Activated CD8-positive, alpha-beta memory T cell treated with anti-CD3 and anti-CD28 coated beads, Interleukin-2, amount 50 U/mL, for 48 hours (primary cell): ENCODE measurements at places on chromosomes 11 and 22.

DNA sequence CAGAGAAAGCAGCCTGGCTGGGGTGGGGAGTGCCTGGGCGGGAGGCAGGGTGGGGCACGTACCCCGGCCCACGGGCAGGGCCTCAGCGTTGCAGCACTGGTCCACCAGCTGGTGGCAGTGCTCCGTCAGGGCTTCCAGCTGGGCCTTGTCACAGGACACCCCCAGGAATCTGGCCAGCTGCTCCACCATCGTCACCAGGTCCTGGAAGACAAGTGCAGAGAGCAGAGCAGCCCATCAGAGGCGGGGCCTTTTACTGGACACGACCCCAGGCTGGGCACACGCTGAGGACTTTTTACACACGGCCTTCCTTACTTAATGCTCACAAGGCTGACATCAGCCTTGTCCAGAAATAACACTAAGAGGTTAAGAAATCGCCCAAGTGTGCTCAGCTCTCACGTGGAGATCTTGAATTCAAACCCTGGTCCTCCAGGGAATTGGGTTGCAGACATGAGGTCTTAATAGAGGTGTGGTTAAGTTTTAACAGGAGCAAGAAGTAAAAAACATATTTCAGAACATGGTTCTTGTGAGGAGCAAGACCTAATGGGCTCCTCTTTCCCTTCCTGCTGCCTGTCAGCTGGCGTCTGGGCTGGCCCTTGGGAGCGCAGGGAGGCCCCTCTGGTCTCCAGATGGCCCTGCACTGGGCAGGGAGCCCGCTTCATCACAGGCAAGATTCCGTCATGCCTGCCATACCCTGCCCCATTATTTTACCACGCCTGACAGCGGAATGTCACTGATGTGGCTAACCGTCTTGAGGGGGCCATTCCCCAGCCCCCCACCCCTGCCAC lies 17.1 kb upstream of the EFCAB6 start:
- DNase-seq: no peak

- DNase-seq: no peak
Measured at GRCh38 chr11:83566950-83567349, 280.8 kb upstream of the CCDC90B start.

- no peak for DNase-seq
Measured at GRCh38 chr11:46696212-46696558, 4.2 kb downstream of the ARHGAP1 start.

- DNase-seq: no peak
Measured at GRCh38 chr11:19987331-19987801, 172.9 kb downstream of the DBX1 start.

GRCh38 chr11:60971520-60971919 lies at the start of gene CD6:
Gene CD6 (plus strand): TSS chr11:60971680. CDS start chr11:60971866, 186 bp downstream.
- no peak for DNase-seq

DNA sequence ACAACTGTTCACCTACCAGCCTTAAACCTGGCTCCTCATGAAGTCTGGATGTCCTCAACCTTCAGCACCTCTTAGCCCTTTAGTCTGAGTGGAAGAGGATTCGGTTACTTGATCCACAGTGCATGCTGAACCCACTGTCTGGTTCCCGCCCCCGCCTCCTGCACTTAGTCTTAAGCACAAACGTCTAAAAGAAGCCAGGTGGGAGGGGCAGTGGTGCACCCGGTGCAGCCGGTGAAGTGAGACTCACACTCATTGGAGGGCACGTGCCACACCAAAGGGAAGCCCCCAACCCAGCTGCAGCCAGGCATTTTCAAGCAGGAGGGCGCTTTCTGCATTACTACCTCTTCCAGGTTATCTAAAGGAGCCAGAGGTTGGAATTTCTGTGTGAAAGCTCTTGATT lies 146.8 kb downstream of the COMMD9 start:
- no peak for DNase-seq

DNA sequence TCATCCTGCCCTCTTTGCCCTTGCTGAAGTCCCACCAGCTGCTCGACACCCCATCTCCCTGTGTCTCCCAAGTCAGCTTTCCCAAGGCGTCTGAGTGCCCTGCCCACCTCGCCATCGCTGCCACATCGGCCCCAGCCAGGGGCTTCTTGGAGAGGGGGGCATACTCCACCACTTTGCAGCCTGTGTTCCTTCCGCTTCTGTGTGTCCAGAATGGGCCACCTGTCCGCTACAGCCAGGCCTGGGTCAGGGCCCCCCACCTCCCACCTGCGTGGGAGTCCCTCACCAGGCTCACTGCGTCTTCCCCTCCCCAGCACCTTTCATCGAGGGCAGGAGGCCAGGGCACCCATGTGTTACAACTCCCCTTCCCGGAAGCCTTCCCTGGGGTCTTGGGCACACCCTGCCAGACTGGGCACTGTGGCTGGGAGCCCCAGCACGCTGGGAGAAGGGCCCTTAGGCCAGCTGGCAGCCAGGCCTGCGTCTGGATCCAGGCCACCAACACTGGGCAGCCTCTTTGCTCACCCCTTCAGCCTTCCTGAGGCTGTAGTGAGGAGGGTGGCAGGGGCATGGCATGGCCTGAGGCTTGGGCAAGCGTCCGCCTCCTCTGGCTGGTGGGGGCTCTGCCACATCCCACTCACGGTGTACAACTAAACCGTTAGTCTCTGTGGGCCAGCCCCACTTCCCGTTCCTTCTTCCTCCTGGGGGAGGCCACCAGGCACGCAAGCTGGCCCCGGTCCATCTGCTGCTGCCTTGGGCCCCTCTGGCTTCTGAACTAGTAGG lies 13.4 kb downstream of the CPT1A start:
- no peak for DNase-seq

- no peak for DNase-seq
Measured at GRCh38 chr11:93131709-93132108, 66.1 kb downstream of the SLC36A4 start.

DNA sequence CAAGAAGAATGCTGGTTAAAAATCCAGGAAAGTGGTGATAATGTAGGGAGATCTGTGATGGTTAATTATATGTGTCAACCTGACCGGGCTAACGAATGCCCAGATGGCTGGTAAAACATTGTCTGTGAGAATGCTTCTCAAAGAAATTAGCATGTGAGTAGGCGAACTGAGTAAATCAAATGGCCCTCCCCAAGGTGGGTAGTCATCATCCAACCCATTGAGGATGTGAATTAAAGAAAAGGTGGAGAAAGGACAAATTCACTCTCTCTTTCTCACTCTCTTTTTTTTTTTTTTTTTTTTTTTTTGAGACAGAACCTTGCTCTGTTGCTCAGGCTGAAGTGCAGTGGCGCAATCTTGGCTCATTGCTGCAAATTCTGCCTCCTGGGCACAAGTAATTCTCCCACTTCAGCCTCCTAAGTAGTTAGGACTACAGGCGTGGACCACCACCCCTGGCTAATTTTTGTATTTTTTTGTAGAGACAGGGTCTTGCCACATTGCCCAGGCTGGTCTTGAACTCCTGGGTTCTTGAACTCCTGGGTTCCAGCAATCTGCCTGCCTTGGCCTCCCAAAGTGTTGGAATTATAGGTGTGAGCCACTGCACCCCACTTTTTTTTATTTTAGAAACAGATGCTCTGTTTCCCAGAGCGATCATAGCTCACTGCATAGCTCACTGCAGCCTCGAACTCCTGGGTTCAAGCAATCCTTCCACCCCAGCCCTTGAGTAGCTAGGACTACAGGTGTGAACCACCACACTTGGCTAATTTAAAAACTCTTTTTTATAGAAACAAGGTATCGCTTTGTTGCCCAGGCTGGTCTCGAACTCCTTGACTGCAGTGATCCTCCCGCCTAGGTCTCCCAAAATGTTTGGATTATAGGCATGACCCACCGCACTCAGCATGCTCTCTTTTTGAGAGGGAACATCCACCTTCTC lies 22.0 kb upstream of the P2RY6 start:
- no peak for DNase-seq

GRCh38 chr11:8209208-8209807 lies 40.5 kb upstream of the RIC3 start:
- DNase-seq: peak; percentile 78

DNA sequence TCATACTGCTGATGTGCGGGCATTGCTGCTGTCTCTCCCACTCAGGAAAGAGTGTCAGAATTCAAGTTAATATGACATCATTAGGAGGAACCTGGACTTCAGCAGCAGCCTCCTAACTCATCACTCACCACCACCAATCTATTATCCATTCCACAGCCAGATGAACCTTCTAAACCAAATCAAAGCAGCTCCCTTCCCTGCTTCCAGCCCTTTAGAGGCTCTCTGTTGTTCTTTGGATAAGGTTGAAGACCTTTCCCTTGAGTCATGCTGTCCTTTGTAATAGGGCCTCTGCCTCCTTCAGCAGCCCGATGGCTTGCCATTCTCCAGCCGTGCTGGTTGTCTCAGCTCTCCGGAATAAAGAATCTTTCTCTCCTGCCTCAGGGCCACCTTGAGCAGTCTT lies 301.3 kb downstream of the DDX10 start:
- no peak for DNase-seq

DNA sequence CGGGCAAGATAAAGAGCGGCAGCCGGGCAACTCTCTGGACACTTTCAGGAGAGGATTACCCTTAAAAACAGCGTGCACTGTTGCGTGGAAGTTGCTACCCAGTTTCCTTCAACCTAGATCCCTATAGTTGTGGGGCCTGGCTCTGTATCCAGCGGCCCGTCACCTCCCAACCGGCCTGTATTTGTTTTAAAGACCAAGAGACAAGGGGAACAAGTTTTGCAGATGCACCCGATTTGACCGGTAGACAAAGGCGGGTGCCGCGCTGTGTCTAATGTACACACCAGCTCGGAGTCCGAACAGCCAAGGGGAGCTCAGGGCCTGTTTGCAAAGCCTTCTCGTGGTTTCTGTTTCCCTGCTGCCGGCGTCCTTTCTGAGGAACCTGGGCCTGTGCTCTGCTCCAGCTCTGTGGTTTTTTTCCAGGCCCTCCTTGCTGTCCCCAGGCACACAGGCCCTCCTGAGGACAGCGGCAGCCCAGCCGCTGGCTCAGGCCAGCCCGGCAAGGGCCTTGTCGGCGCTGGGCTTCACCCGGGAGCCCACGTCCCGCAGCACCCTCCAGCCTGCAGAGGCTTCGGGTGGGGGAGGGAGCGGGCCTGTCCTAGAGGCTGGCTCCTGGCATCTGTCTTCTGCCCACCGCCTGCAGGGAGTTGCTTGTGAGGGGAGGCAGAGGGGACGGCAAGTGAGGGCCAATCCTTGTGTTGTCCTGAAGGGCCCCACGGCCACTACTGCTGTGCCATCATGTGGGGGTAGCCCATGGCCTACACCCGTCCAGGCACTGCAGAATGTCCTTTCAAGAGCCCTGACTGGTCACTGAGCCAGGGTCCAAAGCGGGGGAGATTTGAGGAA lies 1.4 kb downstream of the TBX1 start:
- no peak for DNase-seq

DNA sequence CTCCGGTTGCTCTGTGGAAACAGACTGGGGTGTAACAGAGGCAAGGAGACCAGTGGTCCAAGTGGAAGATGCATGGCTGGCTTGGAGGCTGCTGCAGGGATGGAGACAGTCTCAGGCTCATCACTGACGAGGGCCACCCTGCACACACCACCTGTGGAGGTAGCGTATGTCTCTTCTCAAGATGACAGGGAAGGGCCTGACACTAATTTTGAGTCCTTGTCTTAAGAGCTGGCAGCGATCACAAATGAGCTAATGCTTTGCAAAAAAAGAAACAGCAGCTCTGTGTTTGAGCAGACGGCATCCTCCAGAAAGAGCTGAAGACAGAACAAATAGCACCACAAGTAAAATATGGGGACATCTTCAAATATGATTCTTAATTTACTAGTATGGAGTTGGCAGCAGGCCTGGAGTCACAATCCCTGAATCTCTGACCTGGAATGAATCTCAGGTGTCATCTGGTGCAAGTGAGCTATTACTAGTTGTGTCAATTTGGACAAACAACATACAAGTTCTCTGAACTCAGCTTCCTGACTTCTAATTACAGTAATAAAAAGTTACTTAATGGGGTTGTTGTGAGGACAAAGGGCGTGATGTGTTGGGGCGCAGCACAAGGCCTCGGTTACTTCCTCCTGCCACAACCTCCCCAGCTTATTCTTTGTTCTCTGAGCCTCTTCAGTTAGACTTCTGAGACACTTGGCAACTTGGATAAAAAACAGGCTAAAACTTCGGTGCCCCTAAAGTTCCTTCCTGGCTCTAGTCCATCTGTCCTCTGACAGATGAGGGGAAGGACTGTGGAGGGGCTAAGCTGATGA lies 95.2 kb upstream of the BID start:
- DNase-seq: no peak

GRCh38 chr11:58490827-58491226 lies 17.1 kb downstream of the OR5B21 start:
- no peak for DNase-seq

- no peak for DNase-seq
Measured at GRCh38 chr11:2924381-2924780, 4.8 kb downstream of the PHLDA2 start.

- DNase-seq: peak; percentile 98
Measured at GRCh38 chr11:33808228-33808828, 34.0 kb upstream of the FBXO3 start.

- DNase-seq: no peak
Measured at GRCh38 chr22:36442506-36443197, 38.8 kb downstream of the TXN2 start.

GRCh38 chr11:102792604-102793003 lies 5.4 kb downstream of the MMP1 start:
- no peak for DNase-seq

- DNase-seq: no peak
Measured at GRCh38 chr11:128894286-128894681, 3.1 kb downstream of the KCNJ5 start.

- no peak for DNase-seq
Measured at GRCh38 chr11:24885580-24886173, 388.8 kb downstream of the LUZP2 start.

GRCh38 chr11:86395061-86395551 lies 20.4 kb downstream of the CCDC81 start:
- DNase-seq: no peak
